ENCODE measurements at places on chromosomes 3 and 15. TPM values are rescaled to one million over a fixed set of nuclear protein-coding genes. Genes with fewer than 3 reads are reported as not detected.
A peak's percentile ranks its signal among the peaks of the same experiment; 100 is the strongest.

DNA sequence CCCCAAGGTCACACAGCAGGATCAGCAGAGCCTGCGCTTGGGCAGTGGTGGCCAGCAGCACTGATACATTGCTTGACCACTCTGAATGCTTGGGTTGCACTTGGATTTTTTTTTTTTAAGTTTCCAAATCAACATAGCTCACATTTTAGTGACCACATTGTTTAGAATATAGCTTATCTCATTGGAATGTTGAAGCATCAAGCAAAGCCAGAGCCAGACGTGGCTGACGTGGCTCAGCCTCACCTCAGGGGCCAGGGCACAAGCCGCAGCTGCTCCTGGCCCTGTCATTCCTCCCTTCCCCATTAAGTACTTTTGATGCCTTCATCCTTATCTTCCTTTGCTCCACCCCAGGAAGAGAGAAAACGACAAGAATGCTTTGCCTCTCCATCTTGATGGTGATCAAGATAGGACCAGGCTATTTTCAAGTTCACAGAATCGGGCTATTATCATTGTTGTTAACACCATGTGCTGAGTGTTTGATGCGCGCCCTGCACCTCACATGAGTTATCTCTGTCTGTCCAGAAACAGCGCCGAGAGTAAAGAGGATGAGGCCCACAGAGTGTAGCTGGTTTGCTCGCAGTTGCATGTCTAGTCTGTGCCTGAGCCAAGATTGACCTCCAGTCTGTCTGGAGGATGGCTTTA lies 75.8 kb downstream of the AAGAB start:
- DNase-seq = peak; percentile 41

GRCh38 chr3:142447301-142447851 lies 461 bp downstream of the XRN1 start:
- DNase-seq = peak; percentile 73

DNA sequence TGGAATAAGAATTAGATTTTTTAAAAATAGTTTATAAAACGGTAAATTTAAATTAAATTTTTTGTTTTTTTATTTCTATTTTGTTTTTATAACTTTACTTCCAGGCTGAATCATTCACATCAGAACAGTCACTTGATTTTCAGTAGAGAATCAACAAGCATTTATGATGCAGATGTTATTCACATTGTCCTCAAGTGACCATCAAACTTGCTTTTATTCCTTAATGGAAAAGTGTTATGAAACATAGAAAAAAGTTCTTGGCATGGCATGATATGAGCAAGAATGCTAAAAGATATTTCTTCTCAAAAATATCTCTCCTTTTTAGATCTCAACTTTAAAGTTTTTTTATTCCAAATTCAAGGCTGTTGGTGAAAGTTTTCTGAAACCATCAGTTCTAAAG lies 70.9 kb upstream of the TGFBR2 start:
- DNase-seq = no peak

DNA sequence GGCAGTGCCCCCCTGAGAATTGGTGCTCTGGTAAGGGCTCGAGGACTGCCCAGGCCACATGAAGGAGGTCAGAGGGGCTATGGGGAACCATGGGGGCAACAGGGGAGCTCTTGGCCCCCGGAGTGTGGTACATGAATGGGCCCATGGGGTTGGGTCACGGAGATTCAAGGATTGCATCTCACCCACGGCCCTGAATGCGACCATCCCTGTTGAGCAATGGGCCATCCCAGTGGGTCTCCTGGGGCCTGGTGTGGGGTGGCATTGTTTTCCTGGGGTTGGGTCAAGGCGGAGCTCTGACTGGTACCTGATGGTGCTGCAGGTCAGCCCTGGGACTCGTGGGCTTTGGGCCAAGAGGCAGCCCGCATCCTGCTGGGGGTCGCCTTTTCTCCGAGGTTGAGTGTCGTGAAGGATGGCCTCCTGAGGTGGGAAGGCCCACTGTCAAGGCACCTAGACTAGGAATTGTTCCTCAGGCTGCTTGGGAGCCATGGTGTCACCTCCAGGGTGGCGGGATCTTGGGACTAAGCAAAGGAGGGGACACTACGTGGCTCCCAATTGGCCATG lies 198.3 kb downstream of the UBE3A start:
- DNase-seq = peak; percentile 66

DNA sequence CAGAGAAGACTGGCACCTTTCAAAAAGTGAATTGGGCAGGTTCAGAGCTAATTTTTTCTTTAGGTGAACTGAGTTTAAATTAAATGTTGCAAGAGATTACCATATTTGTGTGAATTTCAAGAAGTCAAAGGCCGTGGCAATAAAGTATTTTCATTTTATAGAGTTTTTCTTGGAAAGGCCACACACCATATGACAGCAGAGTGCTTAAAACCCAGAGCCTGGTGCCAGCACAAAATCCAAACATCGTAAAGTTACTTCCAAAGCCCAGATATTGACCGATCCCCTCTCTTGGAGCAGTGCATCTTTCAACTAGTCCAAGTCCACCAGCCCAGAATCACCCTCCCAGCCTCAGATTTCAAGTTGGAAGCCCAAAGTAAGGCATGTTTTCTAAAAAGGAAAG lies 164.5 kb downstream of the VGLL4 start:
- no peak for DNase-seq

DNA sequence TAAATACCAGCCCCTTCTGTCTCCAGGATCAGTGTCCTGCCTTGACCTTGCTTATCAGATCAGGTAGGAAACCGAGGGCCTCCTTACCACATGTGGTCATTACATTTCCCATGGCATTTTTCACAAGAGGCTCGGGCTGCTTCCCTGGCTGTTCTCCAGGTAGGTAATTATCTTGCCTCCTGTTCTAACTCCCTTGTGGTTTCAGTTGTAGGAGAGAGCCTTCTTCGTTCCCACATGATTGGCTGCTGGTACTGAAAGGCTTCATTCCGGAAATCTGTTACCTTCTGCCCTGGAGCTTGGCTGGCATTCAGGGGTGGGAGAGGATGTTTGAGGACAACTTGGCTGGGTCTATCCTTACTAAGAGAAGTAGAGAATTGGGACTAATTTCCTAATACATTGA lies 46.8 kb upstream of the RORA start:
- DNase-seq = no peak

- DNase-seq = no peak
These were observed 449.0 kb upstream of the LMCD1 start for GRCh38 chr3:8052659-8053058.

POPDC2 gene
- 3.3 TPM for total RNA-seq

B3GALNT1 gene
- 7.0 TPM for total RNA-seq

HRG gene
- total RNA-seq = not detected

PRSS50 gene
- not detected for total RNA-seq

CCR9 gene
- not detected for total RNA-seq
